Upper lobe of right lung (tissue), 1 donor: ENCODE measurements at places on chromosomes 5 and 9. TPM values are rescaled to one million over a fixed set of nuclear protein-coding genes. Genes with fewer than 3 reads are reported as not detected.

MCC gene
- total RNA-seq, result 18.6 TPM

GRCh38 chr5:161406880-161407279 lies 139.6 kb downstream of the GABRB2 start:
- DNase-seq, result no peak

DNA sequence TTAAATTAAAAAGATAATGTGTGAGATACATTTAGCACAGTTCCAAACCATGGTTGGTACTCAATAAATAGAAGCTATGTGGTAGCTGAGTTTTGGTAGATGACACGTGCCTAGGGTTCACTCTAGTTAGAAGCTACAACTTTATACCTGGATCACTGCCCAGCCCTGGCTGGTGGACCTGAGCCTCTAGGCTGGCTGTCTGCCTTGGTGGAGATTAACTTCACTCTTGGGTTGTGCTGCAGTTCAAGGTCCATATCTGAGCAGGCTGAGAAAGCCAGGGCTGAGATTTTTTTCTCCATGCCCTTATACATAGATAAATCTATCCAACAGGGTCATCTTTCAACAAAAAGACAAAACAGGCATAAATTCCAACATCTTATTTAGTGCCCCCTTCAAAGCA lies 44.6 kb upstream of the SPDL1 start:
- DNase-seq, result no peak

GRCh38 chr5:82364497-82364896 lies 86.3 kb upstream of the RPS23 start:
- no peak for DNase-seq

- no peak for DNase-seq
These were observed 102.6 kb downstream of the TMEM232 start for GRCh38 chr5:110623874-110624273.

GRCh38 chr5:58922461-58923171 lies 339.7 kb downstream of the RAB3C start:
- peak; percentile 71 for DNase-seq

LAMC3 gene
- 28.5 TPM for total RNA-seq

ITK gene
- total RNA-seq, result 8.1 TPM

GRCh38 chr5:56511326-56511841 lies 278.3 kb upstream of the ANKRD55 start:
- no peak for DNase-seq

DNA sequence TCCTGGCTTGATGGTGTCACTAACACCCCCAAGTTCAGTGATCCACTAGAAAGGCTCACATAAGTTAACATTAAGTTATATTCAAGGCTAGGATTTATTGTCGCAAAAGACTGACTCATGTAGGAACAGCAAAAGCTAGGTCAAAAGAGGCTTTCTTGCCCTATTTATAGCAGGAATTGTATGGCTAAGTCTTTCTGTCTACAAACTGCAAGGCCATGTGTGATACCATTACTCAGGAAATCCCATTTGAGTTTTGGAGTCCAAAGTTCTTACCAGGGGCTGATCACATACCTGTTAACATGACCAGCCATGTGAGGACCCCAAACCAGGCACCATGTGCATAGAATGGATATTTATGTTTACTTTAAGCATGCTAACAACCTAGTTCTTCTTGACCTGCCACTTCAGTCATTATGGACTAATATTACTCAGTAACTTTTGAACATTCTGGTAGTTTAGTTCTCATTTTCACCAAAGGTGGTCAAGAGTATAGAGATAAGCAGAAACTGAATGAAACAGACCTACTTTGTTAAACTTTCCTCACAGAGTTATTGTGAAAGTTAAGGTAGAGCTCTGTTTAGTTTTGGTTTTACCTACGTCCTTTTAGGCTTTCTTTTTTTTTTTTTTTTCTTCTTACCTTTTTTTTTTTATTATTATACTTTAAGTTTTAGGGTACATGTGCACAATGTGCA lies 281.1 kb downstream of the FER start:
- DNase-seq, result no peak

DNA sequence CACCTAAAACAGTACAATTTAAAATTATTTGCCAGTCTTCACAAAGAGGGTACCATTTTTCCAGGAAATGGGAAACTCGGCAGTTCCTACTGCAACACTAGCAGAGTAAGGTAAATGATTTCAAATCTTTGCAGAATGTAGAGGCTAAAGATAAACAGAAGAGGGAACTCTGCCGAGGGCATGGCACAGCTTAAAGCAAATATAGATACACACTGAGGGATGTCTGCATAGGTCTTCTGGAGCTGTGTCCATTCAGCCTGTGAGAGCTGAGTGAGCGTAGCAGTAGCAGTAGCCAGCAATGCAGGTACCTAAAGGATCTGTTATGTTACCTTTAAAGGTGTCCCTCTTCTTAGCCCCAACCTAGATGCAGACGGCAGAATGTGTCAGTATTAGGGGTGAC lies 17.5 kb downstream of the CDKL3 start:
- DNase-seq, result no peak

GDNF gene
- total RNA-seq, result 0.23 TPM

GRCh38 chr5:111509119-111509518 lies 3.2 kb downstream of the STARD4 start:
- DNase-seq, result no peak

GRCh38 chr5:96683392-96683791 lies 21.2 kb downstream of the CAST start:
- no peak for DNase-seq

DNA sequence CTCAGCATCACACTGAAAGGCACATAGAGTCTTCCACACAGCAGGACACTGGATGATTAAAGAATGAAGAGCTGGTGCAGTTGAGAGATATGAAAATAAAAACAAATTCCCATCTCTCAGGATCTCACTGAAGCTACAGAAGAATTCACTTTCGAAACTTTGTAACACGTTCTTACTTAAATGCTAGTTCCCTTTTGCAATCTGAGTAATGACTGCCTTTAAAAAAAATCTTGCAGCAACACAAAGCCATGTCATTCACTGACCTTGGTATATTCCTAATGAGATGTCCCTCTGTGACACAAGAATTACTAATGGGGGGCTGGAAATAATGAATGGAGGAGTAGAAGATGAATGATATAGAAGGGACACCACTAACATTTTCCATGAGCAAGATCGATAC lies 201.8 kb downstream of the GLIS3 start:
- no peak for DNase-seq

DNA sequence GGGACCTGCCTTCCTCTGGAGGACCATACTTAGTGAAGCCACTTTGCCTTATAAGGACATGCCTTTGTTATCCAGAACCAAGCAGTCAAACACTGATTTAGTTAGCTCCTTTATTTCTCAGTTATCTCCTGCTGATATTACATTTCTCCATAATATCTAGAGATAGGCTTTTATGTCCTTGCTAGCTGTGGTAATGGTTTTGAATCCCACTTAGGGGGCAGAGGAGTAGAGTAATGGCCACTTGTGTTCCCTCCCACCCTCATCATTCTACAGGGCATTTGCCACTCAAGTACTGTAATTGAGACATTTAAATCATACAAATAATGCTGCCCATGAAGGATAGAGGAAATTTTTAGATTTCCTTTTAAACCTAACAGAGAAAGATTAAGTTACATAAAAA lies 80.9 kb downstream of the DOCK8 start:
- no peak for DNase-seq

GRCh38 chr5:111781200-111781599 lies 24.2 kb upstream of the NREP start:
- DNase-seq, result peak; percentile 67

INSL6 gene
- not detected for total RNA-seq

GRCh38 chr9:96232539-96233241 lies 69.3 kb downstream of the HSD17B3 start:
- DNase-seq, result no peak

SERINC5 gene
- total RNA-seq, result 60.4 TPM

TEX53 gene
- total RNA-seq, result not detected

RXFP3 gene
- total RNA-seq, result not detected

PLPP7 gene
- total RNA-seq, result 1.5 TPM

DNA sequence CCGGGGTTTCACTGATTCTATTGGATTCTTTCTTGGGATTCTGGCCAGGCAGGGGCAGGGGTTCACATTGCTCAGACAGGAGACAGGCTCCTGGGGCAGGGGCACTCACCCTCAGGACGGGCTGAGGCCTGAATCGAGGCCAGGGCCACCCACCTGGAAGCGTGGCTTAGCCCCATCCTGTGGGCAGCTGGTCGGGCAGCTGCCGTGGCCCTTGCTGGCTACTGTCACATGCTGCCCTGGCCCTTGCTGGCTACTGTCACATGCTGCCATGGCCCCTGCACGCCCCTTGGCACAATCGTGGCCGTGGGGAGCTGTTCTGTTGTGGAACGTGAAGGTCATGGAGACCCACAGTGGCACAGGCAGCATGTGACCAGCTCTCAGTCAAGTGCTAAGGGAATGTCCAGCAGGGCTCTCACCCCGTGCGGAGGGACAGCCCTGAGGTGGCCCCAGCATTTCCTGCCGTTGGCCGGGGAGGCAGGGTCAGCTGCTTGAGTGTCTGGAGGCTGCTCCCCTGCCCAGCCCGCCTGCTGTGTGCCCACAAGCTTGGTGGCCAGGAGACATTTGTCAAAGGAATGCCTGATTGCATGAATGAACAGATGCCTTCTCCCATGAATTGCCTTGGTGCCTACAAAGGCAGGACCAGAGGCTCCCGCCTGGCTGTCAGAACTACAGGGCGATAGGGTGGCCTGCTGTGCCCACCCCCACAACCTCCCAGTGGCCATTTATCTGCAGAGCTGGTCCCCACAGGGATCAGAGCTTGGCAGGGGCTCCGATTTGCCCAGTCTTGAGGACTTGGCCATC lies 16.9 kb upstream of the TMEM250 start:
- no peak for DNase-seq

CDH18 gene
- not detected for total RNA-seq

GRCh38 chr9:70160686-70161600 lies 97.8 kb upstream of the SMC5 start:
- DNase-seq, result no peak

- no peak for DNase-seq
These were observed 81.6 kb upstream of the BOD1 start for GRCh38 chr5:173697931-173698579.

CNTNAP3B gene
- total RNA-seq, result 9.3 TPM
